ENCODE measurements at places on chromosomes 12 and 14.

- ATAC-seq: no peak
These were observed 17.9 kb upstream of the KRT86 start for GRCh38 chr12:52256584-52256935.

- ATAC-seq: no peak
These were observed 167.6 kb downstream of the ANO4 start for GRCh38 chr12:100962086-100962712.

GRCh38 chr14:58598804-58599525, 38.8 kb upstream of the DACT1 start:
- no peak for ATAC-seq

- ATAC-seq: no peak
These were observed 8.2 kb downstream of the A2M start for GRCh38 chr12:9107542-9107873.

DNA sequence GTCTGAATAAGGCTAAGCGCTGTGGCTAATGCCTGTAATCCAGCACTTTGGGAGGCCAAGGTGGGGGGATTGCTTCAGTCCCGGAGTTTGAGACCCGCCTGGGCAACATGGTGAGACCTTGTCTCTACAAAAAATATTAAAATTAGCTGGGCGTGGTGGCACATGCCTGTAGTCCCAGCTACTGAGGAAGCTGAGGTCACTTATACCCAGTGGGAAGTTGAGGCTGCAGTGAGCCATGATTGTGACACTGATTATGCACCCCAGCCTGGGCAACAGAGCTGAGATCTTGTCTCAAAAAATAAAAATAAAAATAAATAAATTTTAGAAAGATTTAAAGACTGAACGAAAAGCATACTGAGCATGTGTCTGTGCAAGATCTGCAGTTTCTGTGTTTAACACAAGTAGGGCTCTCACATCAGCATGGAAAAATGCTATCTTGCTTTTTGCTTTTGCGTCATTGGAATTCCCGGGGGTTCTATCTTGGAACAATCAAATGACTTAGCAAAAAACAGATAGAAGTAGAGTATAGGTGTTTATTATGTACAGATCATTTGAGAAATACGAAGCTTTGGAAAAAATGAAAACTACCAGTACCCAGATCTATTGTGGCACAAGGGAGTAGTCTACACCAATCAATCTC, 161.9 kb downstream of the CAPZA3 start:
- no peak for ATAC-seq

DNA sequence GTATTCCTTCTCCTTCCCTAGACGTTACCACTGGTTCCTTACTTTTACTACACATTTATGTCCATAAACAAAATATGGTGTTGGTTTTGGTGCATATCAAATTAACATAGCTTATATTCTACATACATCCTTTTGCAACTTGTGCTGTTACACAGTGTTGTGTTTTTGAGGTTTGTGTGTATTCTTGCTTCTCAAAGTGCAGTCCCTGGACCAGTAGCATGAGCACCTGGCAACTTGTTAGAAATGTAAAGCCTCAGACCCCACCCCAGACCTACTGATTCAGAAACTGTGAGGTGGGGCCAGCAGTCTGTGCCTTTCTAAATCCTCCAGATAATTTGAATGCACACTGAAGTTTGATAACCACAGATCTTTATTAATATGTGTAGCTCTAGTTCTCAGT, 65.9 kb downstream of the RNFT2 start:
- ATAC-seq: no peak

DNA sequence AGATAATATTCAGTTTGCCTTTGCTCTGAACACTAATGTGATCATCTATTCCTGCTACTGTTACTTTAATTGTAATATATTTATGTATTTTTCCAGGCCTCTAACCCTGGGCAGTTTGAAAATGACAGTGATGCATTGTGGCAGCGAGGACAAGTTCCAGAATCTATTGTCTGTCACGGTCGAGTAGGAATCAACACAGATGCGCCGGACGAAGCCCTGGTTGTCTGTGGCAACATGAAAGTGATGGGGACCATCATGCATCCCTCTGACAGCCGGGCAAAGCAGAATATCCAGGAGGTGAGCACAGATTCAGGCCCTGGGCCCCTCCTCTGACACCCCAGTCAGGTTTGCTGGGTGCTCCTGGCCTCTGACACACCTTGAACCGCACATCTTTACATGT, 78.5 kb downstream of the MYRFL start:
- no peak for ATAC-seq

DNA sequence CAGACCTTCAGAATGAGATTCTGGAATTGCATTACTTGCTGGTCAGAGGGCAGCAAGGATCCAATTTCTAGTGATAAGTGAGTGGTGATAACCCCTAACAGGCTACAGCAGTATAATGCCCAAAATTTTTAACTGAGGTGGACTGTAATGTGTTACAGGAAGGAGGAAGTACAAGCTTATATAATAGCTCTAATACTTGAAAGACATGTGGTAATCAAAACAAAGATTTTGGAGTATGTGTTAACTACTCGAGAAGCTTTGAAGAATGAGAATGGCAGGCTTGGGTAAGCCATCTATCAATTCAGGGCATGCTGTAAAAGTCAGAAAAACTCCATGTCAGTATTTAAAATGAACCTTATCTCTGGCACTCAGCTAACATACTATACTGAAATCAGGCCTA, 70.5 kb downstream of the ANKS1B start:
- no peak for ATAC-seq

GRCh38 chr12:49058366-49059044, 2.1 kb downstream of the KMT2D start:
- ATAC-seq: no peak

- no peak for ATAC-seq
These were observed 202.8 kb upstream of the STXBP6 start for GRCh38 chr14:25252793-25253192.

DNA sequence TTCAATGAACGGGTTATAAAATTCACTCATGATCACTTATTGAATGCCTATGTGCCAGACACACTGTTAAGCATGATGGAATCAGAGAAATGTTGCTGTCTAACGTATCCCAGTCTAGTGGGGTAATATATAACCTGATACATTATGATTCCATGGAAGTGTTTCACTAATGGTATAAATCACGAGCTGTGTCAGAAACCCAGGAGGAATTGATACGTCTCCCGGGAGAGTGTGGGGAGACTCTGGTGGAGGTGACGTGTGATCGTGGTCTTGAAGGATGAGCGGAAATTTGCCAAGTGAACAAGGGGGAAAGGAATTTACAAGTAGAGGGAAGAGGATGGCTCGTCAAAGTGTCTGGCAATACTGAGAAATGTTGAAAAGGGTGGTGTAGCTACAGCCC, 26.5 kb downstream of the MANSC1 start:
- no peak for ATAC-seq

GRCh38 chr12:12507121-12507520, 55.5 kb downstream of the DUSP16 start:
- ATAC-seq: no peak

- no peak for ATAC-seq
These were observed 48.6 kb upstream of the E2F7 start for GRCh38 chr12:77113971-77114370.

DNA sequence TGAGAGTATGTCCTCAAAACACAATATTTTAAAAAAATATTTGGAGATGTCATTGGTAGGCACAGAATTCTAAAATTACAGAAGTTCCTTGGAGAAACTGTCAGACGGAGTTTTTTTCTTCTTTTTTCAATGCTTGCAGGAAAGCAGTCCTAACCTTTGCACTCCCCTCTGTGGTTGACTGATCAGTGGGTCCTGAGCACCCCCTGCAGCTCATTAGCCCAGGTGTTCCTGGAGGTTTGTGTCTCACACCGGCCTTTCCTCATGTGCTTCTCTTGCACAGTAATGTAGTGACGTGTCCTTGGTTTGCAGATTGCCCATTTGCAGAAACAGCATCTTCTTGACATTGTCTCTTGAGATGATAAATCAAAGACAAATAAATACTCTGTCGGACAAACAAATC, 513.0 kb downstream of the TMEM121 start:
- ATAC-seq: peak; percentile 60

DNA sequence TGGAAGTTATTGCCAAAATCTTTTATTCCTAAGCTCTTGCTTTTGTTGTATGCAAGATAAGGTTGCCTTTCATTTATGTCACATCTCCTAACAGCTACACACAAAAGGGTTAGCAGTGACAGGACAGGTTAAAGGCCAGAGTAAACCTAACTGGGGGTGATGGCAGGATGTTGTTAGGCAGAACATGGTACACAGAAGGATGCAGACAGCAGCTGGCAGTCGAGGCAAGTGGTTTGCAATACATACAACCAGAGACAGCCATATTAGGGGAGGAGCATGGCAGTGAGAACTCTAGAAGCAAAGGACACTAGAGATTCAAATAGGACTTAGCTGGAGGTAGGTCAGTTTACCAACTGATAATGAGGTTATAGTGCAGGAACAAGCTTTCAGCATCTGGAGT, 2.7 kb upstream of the ABCD2 start:
- no peak for ATAC-seq

DNA sequence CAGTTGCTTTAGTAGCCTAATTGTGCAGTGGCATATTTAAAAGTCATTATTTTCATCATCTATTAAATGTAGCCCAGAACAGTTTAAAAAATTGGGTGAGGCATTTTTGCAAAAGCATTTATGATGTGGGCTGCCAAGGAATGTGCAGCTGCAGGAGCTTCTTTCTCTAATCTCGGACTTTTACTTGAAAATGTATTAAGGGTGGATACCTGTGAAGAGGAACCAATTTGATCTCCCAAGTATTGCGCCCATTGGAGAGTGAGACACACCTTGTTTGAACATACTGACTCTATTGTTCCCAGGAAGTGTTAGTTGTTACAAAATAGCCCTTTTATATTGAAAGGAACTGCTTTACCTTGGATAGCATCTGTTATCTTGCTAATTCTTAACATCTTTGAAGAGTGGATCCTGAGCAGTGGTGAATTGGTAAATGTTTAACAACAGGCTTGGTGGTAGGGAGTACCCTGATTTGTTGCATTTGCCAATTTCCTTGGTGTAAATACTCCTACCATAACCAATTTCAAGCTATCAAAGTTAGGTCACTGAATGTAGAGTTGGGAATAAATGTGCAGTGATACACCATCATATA, 42.5 kb upstream of the HMGA2 start:
- no peak for ATAC-seq

- no peak for ATAC-seq
These were observed 1.9 kb downstream of the ARHGEF40 start for GRCh38 chr14:21072031-21072473.

DNA sequence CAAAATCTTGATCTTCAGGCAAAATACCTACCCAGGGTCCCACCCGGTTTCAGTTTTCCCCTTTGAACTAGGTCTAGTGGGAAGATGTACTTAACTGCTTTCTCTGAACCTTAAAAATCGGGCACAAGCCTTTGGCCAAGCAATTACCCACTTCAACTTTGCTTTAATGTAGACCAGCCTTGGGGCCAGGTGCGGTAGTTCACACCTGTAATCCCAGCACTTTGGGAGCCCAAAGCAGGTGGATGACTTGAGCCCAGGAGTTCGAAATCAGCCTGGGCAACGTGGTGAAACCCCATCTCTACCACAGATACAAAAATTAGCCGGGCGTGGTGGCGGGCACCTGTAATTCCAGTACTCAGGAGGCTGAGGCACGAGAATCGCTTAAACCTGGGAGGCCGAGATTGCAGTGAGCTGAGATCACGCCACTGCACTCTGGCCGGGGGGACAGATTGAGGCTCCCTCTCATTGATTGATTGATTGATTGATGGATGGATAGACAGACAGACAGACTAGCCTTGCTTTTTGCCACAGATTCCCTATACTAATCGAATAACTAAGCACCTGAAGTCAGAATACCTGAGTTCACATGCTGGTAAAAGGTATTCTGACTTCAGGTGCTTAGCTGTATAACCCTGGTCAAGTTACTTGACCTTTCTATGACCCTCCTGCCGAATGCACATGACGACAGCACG, 1.9 kb downstream of the CLIP1 start:
- no peak for ATAC-seq

- ATAC-seq: no peak
These were observed 7.3 kb downstream of the TTC7B start for GRCh38 chr14:90808759-90809529.

- peak; percentile 17 for ATAC-seq
These were observed 6.9 kb upstream of the KRT74 start for GRCh38 chr12:52580496-52580895.

DNA sequence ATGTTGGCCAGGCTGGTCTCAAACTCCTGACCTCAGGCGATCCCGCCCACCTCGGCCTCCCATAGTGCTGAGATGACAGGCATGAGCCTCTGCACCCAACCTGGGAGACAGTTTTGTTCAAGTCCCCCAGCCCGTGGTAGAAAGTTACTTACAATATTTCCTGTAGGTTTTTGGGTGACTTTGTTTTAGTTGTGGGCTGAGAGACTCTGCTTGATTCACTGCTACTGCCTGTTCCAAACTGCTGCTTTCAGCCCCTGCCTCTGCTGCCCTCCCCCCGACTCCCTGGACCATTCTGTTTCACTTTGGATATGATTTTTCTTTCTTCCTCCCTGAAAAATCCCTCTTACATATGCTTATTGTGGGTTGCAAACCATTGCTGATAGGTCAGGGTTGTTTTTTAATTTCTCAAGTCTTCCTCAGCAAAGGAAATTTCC, 13.4 kb upstream of the PCNX1 start:
- no peak for ATAC-seq

GRCh38 chr12:41663598-41664265, 475.6 kb downstream of the PDZRN4 start:
- no peak for ATAC-seq

GRCh38 chr14:24196071-24197055, 1.1 kb upstream of the TM9SF1 start:
- ATAC-seq: peak; percentile 10

- no peak for ATAC-seq
These were observed 18.6 kb downstream of the HSD17B6 start for GRCh38 chr12:56781726-56782125.

DNA sequence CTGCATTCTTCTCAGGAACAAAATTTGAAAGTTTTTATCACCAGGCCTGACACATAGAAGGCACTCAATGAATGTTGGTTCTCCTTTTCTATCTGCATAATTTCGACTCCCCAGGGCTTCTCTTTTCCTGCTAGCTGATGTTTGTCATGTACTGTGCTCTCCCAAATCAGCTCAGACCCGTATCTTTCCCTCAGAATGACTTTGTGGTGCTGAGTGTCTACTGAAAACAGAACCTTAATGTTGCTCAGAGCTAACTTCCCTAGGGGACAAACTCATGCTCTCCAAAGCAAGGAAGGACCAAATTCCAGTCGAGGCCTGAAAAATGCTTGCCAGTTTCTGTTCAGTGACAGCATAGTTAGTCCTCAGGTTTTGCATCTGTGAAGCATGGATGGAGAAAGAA, 1.9 kb downstream of the ARHGDIB start:
- no peak for ATAC-seq

DNA sequence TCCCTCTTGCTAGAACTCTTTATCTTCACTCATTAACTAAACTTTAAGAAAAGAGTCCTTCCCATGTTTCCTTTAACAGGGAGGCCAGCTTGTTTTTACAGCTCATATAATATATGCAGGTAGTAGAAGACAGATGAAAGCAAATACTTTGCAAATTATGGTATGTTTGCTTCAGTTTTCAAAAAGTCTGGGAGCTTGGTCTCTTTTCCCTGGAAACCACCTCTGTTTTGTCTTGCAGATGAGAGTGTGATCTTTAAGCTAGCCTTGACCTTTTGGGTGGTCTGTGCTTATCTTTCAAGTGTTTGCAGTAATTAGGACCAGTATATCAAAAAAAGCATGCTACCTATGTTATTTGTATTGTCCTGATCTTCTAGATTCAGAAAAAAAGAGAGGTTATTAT, 62.7 kb downstream of the ERC1 start:
- no peak for ATAC-seq

GRCh38 chr14:102020058-102020971, 55.9 kb downstream of the DYNC1H1 start:
- no peak for ATAC-seq

- ATAC-seq: no peak
These were observed 80.2 kb downstream of the KCNA5 start for GRCh38 chr12:5123921-5124320.

All from esophagus mucosa (tissue), 1 donor.